ENCODE measurements at places on chromosomes 2 and 18.

GRCh38 chr2:69138247-69138772, 125.3 kb downstream of the ANTXR1 start:
- no peak for DNase-seq

GRCh38 chr2:43818761-43819160, 19.9 kb downstream of the ABCG5 start:
- DNase-seq, result no peak

DNA sequence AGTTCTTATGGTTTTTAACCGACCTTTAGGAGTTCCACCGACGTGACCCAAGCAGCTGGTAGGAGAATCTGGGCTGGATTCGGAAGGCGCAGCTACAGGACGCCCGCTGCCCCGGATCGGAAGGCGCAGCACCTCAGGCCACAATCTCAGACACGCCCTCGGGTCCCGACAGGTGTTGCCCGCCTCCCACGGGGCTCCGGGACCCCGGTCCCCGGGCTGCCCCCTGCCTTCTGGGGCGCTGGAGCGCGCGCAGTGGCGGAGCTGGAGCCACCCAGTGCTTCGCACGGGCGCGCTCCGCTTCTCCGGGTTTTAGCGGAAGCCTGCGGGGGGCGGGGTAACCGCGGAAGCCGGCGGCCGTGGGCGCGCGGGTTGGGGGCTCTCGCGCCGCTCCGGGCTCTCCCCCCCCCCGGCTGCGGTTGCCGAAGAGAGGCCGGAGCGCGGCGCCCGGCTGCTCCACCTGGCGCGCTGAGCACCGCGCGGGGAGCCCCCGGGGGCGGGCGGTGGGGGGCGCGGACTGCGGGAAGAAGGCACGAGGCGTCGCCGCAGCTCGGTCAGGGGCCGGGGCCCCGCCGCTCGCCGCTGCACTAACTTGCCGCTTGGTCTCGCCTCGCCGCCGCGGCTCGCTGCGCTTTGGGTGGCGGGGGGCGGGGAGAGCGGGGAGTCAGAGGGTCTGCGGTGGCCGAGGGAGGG, 718.8 kb downstream of the DPP10 start:
- DNase-seq, result peak; percentile 34

- DNase-seq, result no peak
Measured at GRCh38 chr18:44859263-44859662, 178.6 kb downstream of the SETBP1 start.

GRCh38 chr2:108916122-108916795, 72.8 kb downstream of the EDAR start:
- DNase-seq, result no peak

DNA sequence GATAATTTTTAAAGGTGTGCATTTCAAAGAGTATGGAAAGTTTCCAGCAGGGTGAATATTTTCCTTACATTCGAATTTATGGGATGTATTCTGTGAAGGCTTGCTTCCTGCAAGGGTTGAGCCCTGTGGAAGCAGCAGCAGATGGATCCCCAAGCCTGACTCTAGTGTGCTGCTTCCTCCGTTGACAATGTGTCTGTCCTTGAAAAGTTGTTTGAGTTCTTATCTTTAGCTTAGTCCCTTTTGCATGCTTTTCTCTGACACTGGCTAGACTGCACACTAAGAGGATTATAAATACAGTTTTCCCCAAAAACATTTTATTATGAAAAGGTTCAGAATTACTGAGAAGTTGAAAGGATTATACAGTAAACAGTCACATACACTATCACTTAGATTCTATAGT, 86.3 kb downstream of the CEP192 start:
- DNase-seq, result no peak

DNA sequence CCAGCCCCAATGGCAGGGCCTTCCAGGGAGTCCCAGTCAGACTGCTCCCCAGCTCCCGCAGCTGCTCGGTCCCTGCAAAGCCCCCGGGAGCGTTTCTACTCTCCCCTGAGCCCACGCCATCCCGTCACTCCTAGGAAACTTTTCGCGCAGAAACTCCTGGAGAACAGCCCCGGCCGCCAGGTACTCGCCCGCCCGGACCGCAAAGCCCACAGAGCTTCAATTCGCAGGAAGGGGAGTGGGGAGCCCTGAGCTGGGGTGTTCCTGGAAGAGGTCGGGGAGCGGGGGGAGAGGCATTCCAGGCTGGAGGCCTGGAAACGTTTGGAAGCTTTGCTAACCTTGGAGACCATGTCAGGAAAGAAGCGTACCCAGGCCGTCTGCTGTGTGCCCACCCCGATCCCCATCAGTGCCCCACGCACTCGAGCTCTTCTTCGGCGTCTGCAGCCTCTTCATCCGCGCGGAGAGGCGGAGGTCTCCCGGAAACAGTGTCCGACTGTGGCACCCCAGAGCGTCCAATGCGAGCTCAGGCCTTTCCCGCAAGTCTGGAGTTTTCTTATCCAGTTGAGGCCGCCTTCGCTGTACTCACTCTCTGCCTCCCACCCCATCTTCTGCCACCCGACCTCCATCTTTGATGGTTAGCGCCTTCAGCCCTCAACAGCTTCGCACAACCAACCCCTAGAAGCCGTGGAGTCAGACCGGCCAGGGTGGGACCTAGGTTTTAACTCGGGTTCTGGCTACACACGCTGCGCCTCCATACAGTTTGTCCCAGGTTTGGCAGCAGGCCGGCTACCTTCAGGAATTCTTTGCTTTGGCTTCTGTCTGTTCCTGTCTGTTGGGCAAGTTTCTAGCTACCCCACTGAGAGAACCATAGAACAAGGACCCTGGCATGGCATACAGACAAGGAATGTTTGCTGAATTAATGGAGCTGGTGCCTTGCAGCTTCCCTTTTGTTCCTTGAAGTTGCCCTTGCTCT, 3.7 kb downstream of the PCGF1 start:
- DNase-seq, result no peak

- DNase-seq, result no peak
Measured at GRCh38 chr18:48573632-48574283, 34.9 kb downstream of the CTIF start.

- DNase-seq, result no peak
Measured at GRCh38 chr2:150702791-150703190, 215.3 kb upstream of the RND3 start.

- no peak for DNase-seq
Measured at GRCh38 chr2:229048134-229048533, 223.0 kb downstream of the PID1 start.

- no peak for DNase-seq
Measured at GRCh38 chr2:113174376-113174750, 592 bp downstream of the PSD4 start.

DNA sequence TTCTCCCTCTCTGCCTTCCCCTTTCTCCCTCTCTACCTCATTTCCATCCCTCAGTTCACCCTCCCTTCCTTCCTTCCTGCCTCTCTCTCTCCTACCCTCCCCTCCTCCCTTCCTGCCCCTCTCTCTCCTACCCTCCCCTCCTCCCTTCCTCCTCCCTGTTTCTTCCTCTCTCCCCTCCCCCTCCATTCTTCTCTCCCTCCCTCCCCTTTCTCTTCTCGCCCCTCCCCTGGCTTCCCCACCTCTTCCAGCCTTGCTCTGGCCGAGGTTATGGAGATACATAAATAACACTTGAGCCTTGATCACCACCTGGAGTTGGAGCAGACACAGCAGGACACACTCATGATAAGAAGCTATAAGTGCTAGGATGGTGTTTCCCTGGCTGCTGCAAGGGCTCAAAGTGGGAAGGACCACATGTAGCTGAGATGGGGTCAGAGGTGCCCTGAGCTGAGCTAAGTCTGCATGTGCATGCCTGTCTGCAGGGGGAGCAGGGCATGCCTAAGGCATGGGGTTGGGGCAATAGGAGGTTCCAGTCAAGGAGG, 326.1 kb upstream of the HS6ST1 start:
- DNase-seq, result no peak
